B cell (primary cell): ENCODE measurements at places on chromosomes 16 and 17.

- no peak for DNase-seq
Observed at GRCh38 chr16:4260360-4260759, 12.5 kb downstream of the TFAP4 start.

- DNase-seq, result no peak
Observed at GRCh38 chr16:78134944-78135619, 35.6 kb downstream of the WWOX start.

- no peak for DNase-seq
Observed at GRCh38 chr17:57900991-57901743, 51.3 kb upstream of the MRPS23 start.

GRCh38 chr16:924806-925205 lies 46.0 kb downstream of the LMF1 start:
- DNase-seq, result no peak

DNA sequence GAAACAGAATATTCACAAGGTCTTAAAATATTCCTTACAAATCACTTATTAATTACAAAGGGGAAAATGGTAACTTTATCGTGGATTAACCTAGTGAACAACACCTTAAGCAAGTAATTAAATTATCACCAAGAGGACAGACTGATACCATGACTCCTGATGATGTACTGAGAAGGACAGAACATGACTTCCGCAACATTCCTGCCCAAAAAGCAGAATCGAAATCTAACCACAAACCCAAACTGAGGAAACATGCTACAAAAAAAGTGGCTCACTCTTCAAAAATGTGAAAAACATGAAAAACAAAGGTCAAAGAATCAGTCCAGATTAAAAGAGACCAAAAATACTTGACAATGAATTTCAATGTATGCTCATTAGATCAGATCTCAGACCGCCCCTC lies 151.5 kb downstream of the AATF start:
- no peak for DNase-seq
